Stimulated activated CD8-positive, alpha-beta memory T cell treated with anti-CD3 and anti-CD28 coated beads, Interleukin-7, amount 100 ng/mL, for 4 hours (primary cell): ENCODE measurements at places on chromosomes 2 and 18.

GRCh38 chr2:169354244-169354643 is 8.1 kb downstream of the LRP2 start:
- no peak for DNase-seq

DNA sequence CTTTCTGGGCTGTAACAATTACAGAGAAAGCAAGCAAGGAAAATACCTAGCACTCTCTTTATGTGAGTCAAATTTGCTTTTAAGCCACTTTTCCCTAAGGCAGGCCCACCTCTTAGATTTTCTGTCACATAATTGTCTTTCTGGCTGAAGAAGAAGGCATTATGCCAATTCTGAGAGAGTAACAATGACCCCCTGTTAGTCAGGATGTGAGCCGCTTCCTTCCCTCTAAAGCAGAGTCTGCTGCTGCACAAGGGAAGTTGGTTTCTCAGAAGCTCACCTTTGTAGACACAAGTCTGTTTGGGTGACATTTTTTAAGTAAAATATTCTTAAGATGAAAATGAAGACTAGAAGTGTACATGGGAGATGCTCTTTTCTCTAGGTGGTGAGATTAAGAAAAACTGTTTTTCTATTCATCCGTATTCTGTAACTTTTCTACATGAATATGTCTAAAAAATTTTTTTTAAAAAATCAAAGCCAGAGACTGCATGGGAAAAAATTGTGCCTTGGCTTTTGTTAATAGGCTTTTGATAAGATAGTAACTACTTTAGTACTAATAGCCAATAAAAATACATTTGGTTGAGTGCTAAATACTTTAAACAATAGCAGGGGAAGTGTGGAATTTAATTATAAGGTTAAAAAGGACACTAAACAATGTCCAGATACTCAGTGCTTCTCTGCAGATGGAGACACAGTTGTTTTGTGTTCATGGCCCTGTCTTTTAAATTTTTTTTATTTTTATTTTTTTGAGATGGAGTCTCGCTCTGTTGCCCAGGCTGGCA is 33.4 kb upstream of the VPS54 start:
- no peak for DNase-seq

DNA sequence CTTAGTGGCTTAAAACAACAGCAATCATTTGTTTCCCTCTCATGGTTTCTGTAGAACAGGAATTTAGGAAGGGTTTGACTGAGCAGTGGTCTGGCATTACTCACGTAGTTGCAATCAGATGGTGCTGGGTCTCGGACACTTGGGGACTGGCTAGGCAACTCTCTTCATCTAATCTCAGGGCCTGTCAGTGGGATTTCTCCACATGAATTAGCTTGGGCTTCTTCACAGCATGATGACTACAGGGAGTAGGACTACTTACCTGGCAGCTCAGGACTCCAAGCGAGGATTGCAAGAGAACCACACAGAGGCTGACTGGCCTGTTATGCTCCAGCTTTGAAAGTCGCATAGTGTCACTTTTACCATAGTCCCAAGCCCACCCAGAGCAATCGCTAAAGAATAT is 125.1 kb downstream of the TTC27 start:
- no peak for DNase-seq

- no peak for DNase-seq
These were observed 8.1 kb upstream of the IL1A start for GRCh38 chr2:112792419-112792818.

- no peak for DNase-seq
These were observed 220.8 kb downstream of the SPP2 start for GRCh38 chr2:234271338-234271737.

DNA sequence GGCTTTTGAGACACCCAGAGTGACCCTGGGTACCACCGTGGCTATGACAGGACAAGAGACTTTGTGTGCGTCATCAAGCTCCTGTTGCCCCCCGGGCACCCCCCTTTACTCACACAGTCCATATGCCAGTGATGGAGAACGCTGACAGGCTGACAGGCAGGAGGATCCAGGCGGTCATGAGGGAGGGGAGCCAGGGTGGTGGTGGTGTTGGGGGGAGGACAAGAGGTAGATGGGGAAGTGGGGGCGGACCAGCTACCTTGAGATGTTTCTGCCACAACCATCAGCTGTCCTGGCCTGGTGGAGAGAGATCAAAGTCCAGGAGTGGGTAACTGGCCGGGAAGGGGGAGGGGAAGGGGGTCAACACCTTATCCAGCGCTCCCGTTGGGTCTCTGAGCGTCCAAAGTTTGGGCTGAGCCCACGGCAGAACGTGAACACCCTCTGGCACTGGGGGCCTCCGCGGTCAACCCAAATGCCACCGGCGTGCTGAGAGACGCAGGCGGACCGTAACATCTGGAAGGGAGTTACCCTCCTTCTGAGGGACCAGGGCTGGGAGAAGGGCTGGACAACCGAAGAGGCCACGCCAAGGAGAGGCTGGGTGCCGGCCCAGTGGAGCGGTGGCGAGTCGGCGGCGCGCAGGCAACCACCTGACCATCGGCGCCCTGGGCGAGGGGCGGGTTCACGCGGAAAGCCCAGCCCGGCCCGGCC is 575 bp downstream of the TMEM150A start:
- DNase-seq, result no peak

DNA sequence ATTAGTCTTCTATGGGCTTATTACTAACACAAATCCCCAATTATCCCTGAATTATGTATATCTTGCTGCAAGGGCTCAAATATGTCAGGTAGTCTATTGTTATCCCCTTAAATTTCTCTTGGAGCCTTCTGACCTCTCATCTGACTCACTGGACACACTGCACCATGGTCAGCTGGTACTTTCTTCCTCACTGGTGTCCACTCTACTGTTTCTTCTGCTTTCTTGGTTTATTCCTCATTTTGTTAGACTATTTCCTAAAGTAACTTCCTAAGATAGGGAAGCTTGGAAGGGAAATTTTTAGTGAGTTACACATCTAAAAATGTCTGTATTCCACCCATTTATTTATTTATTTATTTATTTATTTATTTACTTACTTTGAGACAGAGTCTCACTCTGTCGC is 26.5 kb downstream of the WDR35 start:
- no peak for DNase-seq

DNA sequence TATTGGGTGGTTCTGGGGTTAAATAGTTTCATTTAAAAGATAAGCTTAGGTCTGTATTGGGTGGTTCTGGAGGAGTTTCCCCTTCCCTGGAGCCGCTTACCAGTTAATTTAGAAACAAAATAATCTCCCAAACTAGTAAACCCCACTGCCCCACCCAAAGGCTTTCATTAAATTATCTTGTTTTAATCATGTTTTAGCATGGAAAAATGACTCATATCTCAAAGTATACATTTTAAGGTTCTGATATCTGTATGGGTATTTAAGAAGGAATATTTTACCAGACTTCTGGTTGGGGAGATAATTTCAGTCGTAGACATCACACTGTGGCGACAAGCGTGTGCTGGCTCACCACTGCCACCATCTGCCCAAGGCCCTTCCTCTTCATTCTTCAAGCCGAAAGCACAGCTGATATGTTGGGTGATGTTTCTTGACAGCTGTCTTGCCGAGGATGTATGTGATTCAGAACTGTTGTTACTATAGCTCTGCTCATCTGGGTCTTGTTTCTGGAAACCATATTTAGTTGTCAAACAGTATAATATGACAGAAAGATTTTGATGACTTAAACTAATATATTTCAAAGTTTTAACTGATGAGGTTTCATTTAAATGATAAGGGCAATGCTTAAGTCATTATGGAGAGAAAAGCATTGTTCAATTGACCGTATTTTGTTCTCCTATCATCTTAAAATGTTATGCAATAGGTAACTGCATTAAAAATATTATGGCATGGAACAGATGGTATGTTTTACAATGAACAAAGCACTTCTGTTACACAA is 5.1 kb downstream of the FIGLA start:
- DNase-seq, result no peak

GRCh38 chr2:98269274-98269673 is 77.0 kb upstream of the CNGA3 start:
- DNase-seq, result no peak

- no peak for DNase-seq
These were observed 39.3 kb upstream of the SERPINB2 start for GRCh38 chr18:63848159-63848558.

DNA sequence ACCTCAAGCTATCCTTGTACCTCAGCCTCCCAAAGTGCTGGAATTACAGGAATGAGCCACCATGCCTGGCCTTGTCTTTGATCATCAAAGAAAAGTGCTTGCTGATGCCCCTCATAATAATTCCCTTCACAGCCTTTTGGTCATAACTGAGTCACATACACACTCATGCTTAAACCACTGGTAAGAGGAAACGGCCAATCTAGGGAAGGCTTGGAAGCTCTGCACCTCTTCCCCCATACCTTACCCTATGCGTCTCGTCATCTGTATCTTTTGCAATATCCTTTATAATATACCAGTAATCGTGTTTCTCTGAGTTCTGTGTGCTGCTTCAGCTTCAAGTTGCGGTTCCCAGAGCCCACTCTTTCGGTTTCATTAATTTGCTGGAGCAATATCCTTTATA is 4.8 kb upstream of the RNF138 start:
- no peak for DNase-seq

- DNase-seq, result no peak
These were observed 90.3 kb downstream of the PTPN4 start for GRCh38 chr2:119849838-119850565.
